ENCODE measurements at places on chromosomes 6 and 20. TPM values are rescaled to one million over a fixed set of nuclear protein-coding genes. Genes with fewer than 3 reads are reported as not detected.

- peak; percentile 34 for DNase-seq
Measured at GRCh38 chr6:2196079-2196679, 49.2 kb downstream of the GMDS start.

Gene WFDC2
- total RNA-seq = 0.56 TPM

DNA sequence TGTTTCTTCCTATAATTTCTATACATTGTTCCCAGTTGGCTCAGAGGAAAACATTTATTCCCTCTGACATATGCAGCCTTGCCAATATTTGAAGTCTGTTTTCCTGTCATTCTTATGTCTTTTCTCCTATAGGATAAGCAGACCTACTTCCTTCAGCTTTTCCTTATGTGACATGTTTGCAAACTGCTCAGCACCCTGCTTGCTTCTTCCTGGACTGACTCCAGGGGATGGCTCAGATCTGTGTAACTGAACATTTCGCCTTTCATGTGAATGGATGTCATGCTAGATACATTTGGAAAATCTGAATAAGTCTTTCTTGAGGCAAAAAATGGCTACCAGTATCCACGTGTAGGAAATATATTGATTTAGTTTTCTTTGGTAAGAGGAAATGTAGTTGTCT lies 113.2 kb downstream of the CARMIL1 start:
- DNase-seq = no peak

DNA sequence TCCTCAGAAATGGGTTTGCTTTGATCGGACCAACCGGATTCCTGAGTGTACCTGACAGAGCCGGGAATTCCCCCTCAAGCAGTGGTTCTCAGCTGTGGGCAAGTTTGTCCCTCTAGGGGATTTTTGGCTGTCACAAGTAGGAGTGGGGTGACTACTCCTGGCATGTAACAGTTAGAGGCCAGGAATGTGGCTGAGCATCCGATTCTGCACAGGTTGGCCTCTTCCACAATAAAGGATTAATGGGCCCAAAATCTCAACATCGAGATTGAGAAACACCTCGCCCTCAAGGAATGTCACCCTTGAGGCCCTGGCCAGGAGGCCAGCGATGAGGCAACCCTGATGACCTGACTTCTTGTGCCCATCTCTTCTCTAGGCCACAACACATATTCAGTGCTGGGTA lies 7.9 kb downstream of the AGPAT4 start:
- DNase-seq = no peak

DNA sequence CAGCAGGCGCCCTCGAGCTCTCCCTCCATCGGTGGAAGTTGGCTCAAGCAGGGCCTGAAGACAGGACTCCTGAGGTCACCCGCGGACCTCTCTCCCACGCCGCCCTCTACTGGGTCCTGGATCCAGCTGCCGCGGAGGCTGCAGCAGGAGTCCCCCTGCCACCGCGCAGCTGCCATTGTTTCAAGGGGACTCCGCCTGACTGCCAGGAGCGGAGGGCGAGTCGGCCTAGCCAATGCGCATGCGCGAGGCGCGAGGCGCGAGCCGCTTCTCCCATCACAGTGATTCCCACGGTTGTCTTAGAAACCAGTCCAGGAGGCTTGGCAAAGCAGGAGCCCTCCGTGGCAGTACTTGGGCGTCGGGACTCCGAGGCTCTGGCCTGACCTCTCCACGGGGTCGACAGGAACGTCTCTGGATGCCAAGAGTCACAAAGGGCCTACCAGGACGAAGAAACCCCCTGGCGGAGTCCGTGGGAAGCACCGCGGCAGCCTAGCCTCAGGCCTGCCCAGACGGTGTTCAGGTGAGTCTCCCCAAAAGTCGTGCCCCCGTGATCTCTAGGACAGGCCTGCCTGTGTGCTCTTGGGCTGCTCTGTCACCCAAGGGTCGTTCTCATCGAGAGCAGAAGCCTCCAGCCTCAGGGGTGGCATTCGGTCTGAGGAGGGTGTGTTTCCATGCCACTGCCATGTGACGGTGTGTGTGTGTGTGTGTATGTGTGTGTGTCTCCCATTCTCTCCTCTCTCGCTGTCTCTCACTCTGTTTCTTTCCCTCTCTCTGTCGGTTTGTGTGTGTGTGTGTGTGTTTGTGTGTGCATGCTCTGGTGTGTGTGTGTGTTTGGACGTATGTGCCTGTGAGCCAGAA lies 290.6 kb upstream of the ZNF337 start:
- DNase-seq = peak; percentile 73

Gene FHL5
- not detected for total RNA-seq

- no peak for DNase-seq
Measured at GRCh38 chr20:37872161-37872560, 30.8 kb upstream of the VSTM2L start.

DNA sequence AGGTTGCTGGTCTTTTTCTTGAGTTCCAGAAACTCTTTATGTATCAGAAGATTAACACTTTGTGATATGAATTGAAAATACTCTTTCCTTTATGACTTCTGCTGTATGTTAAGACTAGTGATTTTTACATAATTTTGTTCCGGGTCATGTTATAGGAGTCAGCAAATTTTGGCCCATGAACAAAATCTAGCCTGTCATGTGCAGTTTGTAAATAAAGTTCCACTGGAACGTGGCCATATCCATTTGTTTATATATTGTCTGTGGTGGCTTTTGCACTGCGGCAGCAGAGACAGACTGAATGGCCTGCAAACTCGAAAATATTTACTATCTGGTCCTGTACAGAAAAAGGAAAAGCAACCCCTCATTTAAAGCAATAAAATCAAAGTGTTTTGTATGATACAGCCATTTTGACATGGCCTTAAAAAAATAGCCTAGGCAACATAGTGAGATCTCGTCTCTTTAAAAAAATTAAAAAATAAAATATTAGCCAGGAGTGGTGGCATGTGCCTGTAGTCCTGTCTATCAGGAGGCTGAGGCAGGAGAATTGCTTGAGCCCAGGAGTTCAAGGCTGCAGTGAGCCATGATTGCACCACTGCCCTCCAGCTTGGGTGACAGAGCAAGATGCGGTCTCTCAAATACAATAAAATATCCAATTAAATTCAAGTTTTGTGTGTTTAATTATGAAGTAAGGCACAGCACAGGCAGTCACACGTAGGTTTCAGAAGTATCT lies 36.9 kb downstream of the SNX9 start:
- no peak for DNase-seq

- no peak for DNase-seq
Measured at GRCh38 chr20:49483696-49484123, 1.2 kb upstream of the KCNB1 start.

DNA sequence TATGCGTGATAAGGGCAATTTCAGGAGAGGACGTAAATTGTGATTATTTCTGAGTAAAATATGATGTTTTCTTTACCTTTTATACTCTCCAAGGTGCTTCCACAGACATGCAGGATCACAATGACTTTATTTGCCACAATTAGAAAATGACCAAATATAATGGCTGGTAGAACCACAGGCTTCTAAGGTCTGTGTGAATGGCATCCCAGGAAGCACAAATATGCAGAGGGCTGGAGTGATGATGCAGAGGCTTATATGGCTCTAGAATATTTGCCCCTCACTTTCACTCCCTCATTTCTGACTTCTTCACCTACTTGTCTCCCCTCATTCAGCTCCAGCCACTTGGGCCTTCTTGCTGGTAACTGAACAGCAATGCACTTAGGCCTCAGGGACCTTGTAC lies 502.1 kb upstream of the MAP3K7 start:
- no peak for DNase-seq

GRCh38 chr6:56593801-56594318 lies 48.8 kb downstream of the DST start:
- peak; percentile 63 for DNase-seq

Gene FKBP1C
- total RNA-seq = 2.0 TPM

GRCh38 chr6:135021310-135022049 lies 33.1 kb downstream of the HBS1L start:
- DNase-seq = no peak

- DNase-seq = no peak
Measured at GRCh38 chr20:44021186-44021585, 106.5 kb downstream of the TOX2 start.

Gene GDAP1L1
- 0.89 TPM for total RNA-seq

DNA sequence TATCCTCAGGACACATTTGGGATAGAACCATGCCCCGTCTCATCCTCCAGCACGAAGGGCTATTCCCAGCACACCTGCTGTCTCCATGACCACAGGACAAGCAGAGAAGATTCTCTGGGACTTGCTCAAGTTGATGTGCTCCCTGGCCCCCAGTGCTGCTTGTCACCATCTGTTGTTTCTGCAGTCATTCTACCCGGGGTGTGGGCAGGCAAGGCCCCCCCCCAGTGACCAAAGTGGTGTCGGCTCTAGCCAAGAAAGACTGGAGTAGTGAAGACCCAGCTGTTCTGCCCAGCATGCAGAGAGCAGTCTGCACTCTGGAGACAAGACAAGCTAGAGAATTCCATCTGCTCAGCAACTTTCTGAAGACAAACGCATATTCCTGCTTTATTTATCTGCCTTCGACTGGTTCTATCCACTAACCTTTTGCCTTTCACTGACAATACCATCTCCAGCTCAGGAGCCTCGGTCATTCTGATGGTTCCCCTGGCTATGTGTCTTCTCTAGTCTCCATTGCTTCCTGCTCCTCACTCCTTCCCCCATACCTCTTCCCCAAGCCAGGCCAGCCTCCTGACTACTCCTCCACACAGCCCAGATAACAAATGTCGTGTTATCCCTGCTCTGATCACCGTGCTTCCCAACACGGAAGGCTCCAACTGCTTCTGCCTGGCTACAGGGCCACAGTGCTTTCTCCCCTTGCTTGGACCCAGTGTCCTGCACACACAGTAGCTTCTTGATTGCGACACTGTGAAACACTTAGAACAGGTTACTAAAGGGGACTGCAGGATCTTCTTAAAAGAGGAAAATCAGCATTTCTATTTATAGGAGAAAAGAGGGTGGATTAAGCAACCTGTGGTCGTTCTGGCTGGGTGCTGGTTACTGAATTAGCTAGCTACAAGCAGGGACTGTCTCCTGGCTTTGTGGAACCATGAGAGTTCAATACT lies 86.7 kb upstream of the EMILIN3 start:
- DNase-seq = no peak

GRCh38 chr20:60108397-60108796 lies 150.2 kb downstream of the CDH26 start:
- DNase-seq = no peak

DNA sequence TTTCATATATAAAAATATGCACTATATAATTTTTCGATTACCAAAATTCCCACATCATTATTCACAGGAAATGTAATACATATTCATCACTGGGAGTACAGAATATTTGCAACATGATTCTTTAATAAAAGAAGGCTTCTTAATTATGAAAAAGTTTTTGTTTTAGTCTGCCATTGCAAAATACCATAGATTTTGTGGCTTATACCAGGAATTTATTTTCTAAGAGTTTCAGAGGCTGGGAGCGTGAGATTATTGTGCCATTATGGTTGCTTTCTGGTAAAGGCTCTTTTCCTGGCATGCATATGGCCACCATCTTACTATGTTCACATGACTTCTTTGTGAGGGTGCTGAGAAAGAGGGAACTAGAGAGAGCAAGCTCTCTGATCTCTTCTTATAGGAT lies 306.9 kb upstream of the ADGRB3 start:
- no peak for DNase-seq

DNA sequence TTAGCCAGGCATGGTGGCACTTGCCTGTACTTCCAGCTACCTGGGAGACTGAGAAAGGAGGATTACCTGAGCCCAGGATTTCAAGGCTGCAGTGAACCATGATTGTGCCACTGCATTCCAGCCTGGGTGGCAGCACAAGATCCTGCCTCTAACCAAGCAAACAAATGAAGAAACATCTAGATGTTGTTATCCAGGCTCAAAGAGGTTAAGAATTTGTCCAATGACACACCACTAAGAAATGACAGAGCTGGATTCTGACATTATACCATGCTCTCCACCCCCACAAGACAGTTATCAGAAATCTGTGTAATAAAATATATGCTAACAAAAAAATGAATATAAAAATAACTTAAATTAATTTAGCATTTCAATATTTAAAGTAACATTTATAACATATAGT lies 925.5 kb upstream of the SLC35B3 start:
- DNase-seq = no peak

- no peak for DNase-seq
Measured at GRCh38 chr20:44301285-44301684, 9.7 kb downstream of the FITM2 start.

DNA sequence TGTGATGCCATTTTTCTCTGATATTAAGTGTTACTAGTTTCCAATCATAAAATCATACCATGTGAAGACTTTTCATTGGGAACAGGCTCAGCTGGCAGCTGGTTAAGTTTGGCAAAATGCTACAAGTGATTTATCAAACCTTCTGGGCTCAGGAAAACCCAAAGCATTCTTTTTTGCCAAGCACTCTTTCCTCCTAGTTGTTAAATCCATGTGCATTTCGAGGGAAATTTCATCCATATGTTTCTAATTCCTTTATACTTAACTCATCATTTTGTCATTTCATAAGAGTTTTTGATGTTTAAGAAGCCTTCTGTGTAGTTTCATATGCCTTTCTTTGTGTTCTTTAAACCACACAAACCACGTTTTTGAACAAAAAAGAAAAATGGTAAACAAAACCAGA lies 217.6 kb upstream of the PDE10A start:
- no peak for DNase-seq

- DNase-seq = no peak
Measured at GRCh38 chr20:63767886-63768285, 28.3 kb downstream of the SLC2A4RG start.

Gene MYLK4
- total RNA-seq = 0.12 TPM

- DNase-seq = no peak
Measured at GRCh38 chr20:52752023-52752422, 220.1 kb upstream of the TSHZ2 start.

DNA sequence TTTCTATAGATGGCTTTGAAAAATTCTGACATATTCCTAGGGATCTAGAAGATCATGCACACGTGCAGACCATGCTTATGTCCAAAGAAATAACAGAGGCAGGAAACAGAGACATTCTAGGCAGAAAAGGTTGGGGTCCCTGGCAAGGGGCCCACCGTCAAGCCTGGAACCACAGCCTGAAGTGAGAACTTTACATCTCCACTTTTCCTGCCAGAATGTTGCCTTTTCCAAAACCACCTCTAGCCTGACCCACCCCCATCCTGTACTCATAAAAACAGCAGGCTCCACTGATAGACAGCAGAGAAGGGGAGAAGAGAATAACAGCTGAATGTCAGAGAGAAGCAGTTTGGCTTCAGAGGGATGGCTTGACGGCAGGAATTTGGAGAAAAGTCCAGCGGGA lies 257.3 kb upstream of the NT5E start:
- no peak for DNase-seq
